Activated naive CD4-positive, alpha-beta T cell (primary cell): ENCODE measurements at places on chromosomes 4 and X.

DNA sequence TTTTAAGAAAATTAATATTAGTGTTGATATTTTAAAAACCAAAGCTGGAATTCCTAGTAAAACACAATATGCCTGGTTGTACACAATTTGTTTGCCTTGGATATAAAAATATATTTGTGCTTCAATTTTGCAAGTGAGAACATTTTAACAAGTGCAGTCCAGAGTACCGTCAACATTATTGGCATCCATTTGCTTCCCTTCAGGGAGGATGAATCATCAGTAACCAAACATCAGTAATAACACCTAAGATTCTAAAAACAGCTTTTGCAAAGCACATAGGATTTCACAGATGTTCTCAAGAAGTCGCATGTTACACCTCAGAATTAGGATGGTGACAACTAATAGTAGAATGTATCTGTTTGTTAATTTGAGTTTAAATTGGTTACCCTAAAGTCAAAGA, 262.6 kb upstream of the BMP3 start:
- no peak for DNase-seq

DNA sequence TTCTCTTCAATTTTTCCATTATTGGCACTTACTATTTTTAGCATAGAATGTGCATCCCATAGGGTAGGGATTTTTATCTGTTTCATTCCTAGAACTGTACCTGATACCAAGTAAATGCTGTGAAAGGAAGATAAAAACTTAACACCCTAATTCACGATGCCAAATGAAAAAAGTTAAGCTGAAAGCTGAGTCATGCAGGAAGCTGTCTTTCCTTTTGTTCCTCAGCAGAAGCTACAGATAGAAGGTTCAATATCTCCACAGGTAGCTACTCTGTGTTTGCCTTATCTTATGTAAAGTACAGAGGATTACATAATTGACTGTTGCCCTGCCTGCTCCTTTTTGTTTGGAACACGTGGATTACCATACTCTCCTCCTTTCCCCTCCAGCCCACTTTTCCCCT, 77.0 kb downstream of the LRP2BP start:
- DNase-seq: no peak

DNA sequence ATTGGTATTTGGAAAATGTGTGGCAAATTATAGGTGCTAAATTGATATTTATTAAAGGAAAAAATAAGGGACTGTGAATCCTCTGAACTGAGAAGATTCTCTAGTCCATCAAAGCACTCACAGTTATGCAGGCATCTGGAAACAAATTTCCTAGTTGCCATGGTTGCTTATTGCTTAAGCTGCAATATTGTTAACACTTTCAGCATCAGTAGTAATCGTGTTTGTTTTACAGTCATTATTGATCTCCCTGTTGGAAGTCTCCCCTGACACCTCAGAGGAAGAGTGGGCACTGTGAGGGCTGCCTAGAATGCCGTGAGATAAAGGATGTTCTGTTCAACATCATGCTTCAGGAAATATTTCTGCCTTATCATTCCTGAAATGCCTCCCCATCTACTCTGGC, 2004.3 kb upstream of the ADGRL3 start:
- no peak for DNase-seq

DNA sequence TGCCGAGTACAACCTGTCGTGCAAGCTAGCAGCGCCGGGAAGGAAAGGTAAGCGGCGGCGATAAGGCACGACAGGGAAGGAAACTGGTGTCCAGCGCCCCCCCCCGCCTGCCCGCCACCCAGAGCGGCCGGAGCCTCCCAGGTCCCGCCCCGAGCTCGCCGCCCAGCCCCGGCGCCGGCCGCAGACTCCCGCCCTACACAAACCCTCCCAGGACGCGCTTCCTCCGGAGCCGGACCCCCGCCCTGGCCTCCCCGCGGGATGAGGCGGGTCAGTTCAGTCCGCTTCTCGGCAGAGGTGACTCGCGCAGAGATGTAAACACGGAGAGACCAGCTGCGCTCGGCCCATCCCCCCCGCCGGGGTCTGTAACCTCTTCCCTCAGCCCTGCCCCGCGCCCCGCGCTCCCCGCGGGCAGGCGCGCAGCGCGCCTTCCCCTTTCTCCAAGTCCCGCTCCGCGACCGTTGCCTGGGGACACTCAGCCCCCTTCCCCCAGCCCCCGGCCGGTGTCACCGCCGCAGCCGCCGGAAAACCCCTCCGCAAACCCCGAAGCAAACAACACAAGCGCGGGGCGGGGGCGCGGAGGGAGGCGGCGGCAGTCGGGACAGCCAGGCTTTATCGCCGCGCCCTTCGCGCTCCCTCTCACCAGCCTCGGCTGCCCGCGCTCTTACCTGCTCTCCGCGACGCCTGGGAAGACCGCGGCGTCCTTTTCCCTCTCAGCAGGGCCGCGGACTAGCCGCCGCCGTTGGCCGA, 543 bp downstream of the ELF2 start:
- peak; percentile 45 for DNase-seq

GRCh38 chr4:76626686-76627465, 191.8 kb downstream of the SHROOM3 start:
- no peak for DNase-seq

DNA sequence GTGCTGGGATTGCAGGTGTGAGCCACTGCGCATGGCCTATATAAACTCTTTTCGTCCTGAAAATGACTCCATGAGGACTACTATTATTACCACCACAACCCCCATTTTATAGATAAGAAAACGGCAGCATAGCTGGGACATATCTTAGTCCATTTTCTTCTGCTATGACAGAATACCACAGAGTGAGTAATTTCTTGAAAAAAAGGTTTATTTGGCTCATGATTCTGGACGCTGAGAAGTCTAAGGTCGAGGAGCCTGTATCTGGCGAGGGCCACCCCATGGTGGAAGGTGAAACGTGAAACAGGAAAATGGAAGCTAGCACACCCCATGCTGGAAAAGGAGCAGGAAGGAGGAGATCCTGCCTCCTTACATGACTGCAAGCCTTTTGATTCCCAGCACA, 68.9 kb downstream of the SMIM20 start:
- DNase-seq: no peak

DNA sequence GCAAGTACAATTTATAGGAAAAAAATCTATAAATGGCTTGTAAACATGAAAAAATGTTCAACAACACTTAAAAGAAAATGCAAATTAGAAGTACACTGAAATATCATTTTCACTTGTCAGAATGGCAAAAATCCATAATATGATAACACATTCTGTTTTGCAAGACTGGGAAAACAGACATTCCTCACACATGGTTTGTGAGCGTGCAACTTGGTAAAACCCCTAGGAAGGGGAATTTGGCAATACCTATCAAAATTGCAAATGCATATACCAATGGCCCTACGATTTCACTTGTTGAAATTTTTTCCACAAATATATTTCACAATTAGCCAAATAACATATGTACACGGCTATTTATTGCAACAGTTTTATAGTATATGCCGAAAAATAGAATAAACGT, 31.4 kb downstream of the TBC1D9 start:
- no peak for DNase-seq

DNA sequence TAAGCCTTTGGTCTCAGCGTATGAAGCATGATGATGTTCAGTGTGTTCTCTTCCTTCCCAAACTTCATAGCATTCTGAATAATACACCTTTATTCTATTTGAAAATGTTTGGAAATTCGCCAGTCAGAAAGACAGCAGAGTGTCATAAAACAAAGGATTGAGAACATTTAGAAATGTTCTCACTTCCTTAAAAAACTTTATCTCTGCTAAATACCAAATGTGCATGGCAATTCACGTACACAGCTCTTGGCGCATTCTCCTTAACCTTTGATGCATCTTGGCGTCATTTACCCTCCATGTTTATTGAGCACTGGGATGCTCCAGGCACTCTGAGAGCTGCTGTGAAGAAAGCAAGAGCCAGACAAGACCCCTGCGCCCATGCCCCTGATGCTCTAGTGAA, 7.2 kb upstream of the IRF2 start:
- DNase-seq: no peak

DNA sequence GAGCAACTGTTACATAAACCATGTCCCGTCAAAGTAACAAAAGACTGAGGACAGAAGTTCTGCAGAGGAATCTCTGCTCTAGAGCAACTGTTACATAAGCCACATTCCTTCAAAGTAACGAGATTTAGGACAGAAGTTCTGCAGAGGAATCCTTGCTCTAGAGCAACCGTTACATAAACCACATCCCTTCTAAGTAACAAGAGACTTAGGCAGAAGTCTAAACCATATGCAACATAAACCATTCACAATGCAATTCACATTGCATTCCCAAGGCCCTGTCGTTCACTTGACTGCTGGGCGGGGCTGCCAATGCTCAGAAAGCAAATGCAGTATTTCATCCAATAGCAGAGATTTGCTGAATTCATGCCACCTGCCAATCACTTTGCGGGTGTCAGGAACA, 124.4 kb upstream of the PUDP start:
- DNase-seq: no peak

- DNase-seq: no peak
These were observed 83.6 kb upstream of the GUCY1A1 start for GRCh38 chr4:155582971-155583437.

DNA sequence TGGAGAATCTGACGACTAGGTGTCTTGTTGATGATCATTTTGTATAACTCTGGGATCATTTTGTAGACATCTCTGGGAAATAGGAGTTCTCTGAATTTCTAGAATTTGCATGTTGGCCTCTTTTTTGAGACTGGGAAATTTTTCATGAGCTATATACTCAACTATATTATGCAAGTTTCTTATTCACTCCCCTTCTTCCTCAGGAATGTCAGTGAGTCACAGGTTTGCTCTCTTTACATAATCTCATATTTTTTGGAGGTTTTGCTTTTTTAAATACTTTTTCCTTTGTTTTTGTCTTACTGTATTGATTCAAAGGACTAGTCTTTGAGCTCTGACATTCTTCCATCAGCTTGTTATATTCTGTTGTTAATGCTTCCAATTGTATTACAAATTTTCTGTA, 1324.2 kb downstream of the TECRL start:
- DNase-seq: no peak

DNA sequence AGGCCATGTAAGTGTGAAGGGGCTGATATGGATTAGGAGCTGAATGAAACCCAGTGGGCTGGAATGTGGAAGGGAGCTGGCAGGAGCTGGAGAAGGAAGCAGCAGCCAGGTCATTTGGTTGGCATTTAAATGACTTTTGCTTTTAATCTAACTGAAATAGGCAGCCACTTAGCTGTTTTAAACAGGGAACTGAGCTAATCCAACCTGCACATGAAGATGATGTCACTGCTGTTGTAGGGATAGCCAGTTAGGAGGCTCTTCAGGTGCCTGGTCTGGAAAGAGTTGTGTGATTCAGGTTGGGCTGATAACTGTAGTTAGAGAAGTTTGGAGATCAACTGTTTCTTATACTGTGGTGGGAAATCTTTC, 122.4 kb downstream of the PALLD start:
- DNase-seq: no peak

DNA sequence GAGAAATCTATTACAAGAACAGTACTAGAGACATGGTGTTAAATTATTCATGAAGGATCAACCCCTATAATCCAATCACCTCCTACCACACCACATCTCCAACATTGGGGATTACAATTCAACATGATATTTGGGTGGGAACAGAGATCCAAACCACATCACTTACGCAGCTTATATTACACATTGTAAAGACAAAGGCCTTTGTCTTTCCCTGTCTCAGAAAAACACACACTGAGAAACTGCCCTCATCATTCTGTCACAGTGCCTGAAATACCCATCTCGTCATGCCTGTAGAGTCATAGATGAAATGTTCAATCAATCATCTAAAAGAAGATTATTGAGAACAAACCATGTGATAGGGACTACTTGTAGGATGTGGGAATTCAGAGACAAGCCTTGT, 558.8 kb upstream of the GRIA3 start:
- DNase-seq: no peak

GRCh38 chr4:121960818-121961217, 9.0 kb upstream of the TRPC3 start:
- no peak for DNase-seq

- no peak for DNase-seq
These were observed 8.9 kb downstream of the BCLAF3 start for GRCh38 chrX:19981947-19982346.

- DNase-seq: no peak
These were observed 79.8 kb upstream of the TLL1 start for GRCh38 chr4:165793236-165793635.

- no peak for DNase-seq
These were observed 46.9 kb downstream of the BMPR1B start for GRCh38 chr4:94804650-94805049.

- DNase-seq: no peak
These were observed 19.9 kb upstream of the IGSF1 start for GRCh38 chrX:131308980-131309379.

GRCh38 chr4:147037069-147037468, 91.4 kb upstream of the TTC29 start:
- DNase-seq: no peak

DNA sequence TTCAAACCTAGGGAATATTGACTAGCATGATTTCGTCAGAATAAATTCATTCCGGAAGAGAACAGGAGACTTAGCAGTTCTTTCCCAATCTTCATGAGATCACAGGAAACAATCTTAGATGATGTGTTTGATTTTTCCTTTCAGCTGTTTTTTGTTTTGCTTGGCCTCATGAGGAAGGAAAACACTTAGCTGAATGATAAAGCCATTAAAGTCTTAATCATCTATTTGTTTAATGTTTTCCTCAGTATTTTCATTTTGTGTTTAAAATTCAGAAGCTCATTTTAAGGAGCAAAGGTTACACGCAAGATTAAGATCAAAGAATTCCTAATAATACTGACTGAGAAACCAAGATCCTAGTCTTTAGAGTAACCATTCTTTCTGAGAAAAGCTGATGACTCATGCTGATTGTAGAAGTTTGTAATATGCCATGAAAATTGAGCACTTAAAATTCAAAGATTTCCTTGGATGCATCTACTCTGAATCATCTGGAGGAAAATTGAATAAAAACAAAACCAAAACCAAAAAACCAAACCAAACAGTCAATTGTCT, 15.4 kb upstream of the TBC1D19 start:
- no peak for DNase-seq

DNA sequence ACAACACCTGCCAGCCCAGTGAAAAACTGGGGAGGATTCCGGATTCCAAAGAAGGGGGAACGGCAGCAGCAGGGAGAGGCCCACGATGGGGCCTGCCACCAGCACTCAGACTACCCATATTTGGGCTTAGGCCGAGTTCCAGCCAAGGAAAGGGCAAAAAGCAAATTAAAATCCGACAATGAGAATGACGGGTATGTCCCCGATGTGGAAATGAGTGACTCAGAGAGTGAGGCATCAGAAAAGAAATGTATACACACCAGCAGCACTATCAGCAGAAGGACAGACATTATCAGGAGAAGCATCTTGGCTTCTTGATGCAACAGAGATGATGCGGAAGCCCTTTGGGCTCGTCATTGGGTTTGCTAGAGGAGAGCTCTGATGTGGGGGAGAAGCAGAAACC, 62.4 kb downstream of the JADE1 start:
- no peak for DNase-seq

GRCh38 chrX:113868711-113869110, 715.2 kb upstream of the HTR2C start:
- DNase-seq: no peak

GRCh38 chr4:123995936-123996335, 599.3 kb downstream of the SPRY1 start:
- no peak for DNase-seq

- DNase-seq: no peak
These were observed 85.0 kb downstream of the CLNK start for GRCh38 chr4:10599574-10599973.
